Activated CD8-positive, alpha-beta T cell treated with anti-CD3 and anti-CD28 coated beads for 36 hours (primary cell): ENCODE measurements at places on chromosomes 1 and 21.

DNA sequence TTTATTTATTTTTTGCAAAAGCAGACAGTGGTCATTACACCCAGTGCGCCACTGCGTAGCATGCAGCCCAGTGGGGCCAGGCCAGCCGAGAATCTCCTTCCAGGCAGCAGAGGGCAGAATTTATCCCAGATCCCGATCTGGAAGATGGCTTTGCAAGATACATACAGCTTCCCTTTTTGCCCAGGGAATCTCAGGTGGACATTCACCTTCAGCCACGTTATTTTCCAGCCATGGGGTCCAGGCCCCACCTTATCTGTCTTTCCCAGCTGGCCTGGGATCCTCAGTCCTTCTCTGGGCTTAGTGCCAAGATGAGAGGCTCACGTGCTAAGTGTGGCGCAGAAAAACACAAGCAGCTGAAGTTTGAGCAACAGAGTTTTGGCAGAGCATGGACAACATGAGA is 123.6 kb downstream of the AJAP1 start:
- DNase-seq: no peak

DNA sequence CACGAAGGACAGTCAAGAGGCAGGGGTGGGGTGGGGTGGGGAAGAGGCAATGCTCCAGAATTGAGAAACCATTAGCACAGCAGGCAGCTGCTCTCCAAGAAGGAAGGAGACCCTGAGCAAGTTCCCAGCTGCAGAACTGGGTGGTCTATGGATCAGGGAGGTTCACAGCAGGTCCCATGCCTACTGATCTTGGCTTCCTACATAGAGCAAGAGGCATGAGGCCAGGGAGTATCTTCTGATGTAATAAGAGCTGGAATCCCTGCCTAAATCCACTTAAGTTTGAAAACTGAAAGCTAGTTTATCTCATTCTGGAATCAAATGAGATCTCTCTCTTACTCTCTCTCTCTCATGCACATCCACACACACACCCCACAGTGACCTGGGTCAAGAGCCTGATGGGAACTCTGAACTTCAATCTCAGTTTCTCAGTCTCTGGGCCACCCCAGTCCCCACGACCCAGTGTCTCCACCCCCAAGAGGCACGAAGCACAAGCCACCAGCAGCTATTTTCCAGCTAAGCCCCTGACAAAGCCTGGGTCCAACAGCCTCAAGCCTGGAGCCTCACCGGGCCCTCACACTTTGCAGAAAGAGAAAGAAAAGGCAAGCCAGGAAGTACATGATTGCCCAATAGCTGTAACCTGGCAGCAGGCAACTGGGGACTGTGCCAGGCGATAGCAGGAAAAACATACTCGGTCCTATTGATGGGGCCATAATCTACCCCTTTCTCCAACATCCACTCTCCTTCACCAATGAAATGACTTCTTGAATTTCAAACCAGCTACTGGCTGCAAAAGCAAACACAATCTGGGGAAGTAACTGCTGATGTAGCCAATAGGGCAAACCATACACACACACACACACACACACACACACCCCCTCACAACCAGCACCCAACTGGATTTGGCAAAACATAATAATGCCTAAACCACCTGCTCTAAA is 2.2 kb downstream of the NUAK2 start:
- peak; percentile 44 for DNase-seq

- peak; percentile 93 for DNase-seq
These were observed 7.3 kb downstream of the SH3BGRL3 start for GRCh38 chr1:26287033-26287711.

DNA sequence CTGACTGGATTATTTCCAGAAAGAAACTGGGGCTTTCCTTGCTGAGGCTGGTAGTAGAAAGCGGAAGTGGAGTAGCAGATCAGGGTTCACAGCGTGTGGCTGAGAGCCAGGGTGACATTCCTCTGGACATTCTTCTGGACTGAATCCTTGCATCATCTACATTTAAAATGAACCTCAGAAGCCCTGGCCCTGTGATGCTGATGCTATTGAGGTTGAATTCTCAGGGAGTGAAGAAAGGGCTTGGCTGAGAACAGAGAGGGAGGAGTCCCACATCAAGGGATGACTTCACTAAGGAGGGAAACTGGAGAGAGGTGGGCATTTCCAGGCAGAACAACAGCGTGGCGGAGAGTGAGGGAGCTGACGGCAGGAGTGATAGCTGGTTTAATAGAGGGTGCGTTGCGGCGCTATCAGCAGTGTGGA is 102.3 kb upstream of the LMO4 start:
- DNase-seq: no peak

- DNase-seq: no peak
These were observed 31.9 kb downstream of the SPTA1 start for GRCh38 chr1:158654571-158654970.

GRCh38 chr1:101849356-101849755 is 147.4 kb downstream of the OLFM3 start:
- DNase-seq: no peak

DNA sequence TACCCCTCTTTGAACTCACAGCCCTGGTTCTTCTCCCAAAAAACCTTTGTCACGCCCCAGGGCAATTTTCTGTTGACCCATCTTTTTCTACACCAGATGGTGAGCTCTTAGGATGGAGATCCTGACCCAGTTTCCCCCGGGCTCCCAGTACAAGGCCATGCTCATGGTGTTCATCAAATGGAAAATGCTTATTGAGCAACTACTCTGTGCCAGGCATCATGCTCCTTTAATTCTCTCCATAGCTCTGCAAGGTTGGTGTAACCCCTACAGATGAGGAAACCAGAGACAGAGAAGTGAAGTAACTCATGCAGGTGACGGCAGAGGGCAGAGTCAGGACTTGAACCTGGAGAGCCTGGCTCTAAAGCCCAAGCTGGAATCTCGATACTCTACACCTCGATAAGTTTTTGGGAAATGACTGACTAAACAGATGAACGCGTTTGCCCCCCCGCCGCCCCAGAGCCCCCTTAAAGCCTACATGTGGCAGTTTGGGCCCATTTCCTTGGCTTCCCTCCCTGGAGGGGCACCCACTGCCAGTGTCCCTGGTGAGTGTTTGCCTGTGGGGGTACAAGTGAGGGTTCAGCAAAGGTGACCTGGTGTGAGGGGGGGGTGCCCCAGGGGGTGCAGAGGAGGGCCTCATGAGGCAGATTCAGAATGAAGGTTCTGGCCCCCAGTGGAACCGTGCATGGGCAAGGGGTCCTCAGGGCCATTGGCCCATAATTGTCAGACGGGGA is 30.2 kb upstream of the RUNX3 start:
- no peak for DNase-seq

DNA sequence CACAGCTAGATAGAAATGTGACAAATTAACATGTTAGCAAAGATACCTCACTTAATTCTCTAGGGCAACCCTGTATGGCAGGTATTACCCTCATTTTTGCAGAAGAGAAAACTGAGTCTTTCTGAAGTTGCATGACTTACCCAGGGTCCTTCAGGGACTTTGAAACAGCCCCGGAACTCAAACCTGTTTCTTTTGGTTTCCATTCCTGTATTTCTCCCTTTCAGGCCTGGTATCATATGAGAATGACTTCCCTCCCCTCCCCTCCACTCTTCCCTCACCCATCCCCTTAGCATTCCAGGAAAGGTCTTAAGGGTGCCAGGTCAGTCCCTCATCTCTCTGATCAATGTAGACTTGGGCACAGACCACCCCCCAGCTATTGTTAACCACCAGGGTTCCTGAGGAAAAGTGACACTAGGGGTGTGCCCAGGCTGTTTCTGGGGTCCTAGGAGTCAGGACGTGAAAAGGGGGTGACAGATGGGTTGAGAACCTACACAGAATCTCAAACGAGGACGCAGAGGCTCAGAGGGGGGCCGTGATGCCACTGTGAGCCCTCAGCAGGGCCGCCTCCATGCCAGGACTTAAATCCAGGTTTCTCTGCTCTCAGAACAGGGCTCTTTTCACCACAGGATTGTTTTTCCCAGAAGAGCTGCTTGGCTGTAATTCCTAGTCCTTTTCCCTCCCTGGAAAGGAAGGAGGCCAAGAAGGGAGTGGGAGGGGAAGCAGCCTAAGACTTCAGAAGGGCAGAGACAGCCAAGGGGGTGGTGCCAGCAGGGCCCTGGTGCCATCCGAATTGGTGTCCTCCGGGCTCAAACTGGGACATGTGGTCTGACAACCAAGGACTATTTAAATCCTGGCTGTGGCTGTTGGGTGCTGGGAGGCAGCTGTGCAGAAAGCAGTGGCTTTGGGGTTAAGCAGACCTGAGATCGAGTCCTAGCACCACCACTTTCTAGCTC is 2.1 kb upstream of the WASF2 start:
- no peak for DNase-seq

- peak; percentile 67 for DNase-seq
These were observed 3.9 kb upstream of the CDC42 start for GRCh38 chr1:22048351-22049192.

GRCh38 chr1:32868806-32869455 is 1.8 kb downstream of the FNDC5 start:
- DNase-seq: no peak

DNA sequence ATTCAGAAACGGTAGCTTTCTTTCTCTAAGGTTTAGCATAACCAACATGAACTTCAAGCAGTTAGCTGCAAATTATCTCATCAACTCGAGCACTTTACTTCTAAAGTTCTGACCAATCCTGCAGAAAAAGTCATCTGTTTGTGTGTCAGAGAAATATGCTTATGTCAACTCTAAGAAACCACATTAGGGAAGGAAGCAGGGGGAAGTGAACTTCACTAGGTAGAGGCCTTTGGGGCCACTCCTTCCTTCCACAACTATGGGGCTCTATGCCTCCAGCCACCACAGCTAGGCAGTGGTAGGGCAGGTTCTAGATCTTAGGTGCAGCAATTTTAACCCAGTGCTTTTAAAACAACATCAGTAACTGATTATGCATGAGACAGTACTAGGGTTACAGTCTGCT is 375.9 kb downstream of the DSCAM start:
- DNase-seq: no peak

- DNase-seq: no peak
These were observed 87.6 kb downstream of the CATSPERE start for GRCh38 chr1:244548558-244549115.

DNA sequence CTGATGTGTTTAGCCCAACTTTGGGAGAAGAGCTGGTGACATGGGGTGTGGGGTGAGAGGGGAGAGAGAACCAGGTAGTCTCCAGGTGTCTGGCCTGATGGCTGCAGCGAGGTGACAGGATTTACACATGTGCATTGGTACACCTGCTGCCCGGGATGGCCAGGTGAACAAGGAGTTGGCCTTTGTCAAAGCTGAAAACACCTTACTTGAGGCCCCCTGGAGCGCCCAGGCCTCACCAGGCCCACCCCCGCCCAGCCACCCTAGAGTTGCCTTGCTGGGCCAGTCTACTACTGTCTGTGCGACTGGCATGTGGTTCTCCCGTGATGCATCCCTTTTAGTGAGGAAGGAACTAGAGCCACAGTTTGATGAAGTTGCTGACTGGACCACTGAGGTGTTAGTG is 90.5 kb downstream of the ADARB1 start:
- no peak for DNase-seq

GRCh38 chr1:167107456-167107855 is 13.6 kb downstream of the STYXL2 start:
- no peak for DNase-seq

GRCh38 chr1:222018041-222018440 is 276.2 kb upstream of the DUSP10 start:
- no peak for DNase-seq

GRCh38 chr21:14353231-14353630 is 29.7 kb downstream of the HSPA13 start:
- DNase-seq: no peak

DNA sequence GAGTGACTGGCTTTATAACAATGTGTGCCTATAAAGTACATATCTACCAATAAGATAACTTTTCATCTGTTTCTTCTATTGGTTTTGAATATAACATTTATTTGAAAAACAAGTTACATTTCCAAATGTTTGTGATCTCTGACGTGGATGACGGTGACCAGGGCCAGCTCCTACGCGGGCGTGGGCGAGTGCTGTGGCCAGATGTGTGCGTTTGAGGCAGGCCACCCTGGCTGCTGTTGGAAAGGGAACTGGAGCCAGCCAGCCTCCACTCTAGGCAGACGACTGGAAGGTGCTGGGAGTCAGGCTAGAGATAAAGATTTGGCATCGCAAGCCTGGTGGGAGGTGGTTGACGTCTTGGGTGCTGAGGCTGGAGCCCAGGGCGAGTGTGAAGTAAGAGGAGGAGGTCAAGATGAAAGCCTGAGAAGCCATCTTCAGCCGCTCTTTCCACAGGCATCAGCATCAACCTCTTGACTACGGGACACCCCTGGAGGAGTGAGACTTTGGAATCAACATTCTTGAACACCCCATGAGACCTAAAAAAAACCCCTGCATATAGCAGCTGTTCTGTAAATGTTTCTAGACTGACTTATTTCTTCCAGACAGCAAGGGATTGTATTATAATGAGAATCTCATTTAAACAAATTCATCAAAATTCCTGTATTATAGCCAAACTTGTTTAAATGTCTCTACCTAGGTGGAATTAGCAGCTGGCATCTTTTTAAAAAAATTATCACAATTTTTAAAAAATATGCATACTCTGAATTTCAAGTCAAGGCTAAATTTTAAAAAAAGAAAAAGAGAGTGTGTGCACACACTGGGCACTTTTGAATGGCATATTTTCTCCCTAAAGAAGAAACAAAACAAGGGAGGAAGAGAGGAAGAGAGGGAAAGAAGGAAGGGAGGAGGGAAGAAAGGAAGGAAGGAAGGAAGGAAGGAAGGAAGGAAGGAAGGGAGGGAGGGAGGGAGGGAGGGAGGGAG is 112.5 kb upstream of the SLC44A3 start:
- DNase-seq: no peak

- no peak for DNase-seq
These were observed 11.0 kb downstream of the DMRTB1 start for GRCh38 chr1:53470155-53470554.

GRCh38 chr1:4931486-4931885 is 277.1 kb downstream of the AJAP1 start:
- no peak for DNase-seq
